ENCODE measurements at places on chromosomes 12 and 14.

DNA sequence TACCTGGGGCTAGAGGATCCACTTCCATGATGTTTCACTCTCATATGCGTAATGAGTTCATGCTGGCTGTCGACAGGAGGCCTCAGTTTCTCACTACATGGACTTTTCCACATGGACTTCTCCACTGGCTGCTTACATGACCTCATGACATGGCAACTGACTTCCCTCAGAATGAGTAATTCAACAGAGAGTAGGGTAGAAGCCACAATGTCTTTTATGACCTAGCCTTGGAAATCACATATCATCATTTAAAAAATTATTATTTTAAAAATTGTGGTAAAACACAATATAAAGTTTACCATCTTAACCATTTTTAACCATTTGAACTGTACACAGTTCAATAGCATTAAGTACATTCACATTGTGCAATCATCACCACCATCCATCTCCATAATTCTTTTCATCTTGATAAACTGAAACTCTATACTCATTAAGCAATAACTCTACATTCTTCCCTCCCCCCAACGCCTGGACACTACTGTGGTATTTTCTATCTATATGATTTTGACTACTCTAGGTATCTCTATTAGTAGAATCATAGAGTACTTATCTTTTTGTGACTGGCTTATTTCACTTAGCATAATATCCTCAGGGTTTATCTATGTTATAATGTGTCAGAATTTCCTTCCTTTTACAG is 144.5 kb downstream of the TGFB3 start:
- DNase-seq = no peak

- DNase-seq = no peak
Measured at GRCh38 chr14:30698463-30698862, 76.3 kb downstream of the SCFD1 start.

- no peak for DNase-seq
Measured at GRCh38 chr14:73785336-73785833, 66.2 kb upstream of the PTGR2 start.

GRCh38 chr12:117298648-117299225 is 62.7 kb downstream of the NOS1 start:
- DNase-seq = no peak

DNA sequence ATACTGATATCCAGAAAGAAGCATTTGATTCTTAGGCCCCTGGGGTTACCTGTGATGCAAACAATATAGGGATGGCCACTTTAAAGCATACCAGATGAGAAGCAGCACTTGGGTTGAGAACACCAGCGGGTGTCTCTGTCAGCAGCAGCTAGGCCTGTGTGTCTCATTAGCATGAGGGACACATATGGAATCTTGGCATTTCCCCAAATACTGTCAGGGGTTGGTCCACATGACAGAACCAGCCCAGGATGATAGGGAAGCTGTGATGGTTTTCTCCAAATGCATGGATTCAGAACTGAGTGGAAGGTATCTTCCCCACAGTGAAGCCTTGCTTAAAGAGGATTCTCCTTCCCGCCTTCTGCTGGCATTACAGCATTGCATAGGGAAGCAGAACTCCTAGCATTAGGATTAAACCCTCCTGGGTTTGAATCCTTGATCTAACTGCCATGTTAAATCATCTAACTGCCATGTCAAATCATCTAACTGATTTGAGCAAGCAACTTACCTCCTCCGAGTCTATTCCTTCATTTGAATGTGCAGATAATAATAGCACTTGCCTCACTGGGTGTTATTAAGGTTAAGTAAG is 111.5 kb upstream of the WSCD2 start:
- no peak for DNase-seq

DNA sequence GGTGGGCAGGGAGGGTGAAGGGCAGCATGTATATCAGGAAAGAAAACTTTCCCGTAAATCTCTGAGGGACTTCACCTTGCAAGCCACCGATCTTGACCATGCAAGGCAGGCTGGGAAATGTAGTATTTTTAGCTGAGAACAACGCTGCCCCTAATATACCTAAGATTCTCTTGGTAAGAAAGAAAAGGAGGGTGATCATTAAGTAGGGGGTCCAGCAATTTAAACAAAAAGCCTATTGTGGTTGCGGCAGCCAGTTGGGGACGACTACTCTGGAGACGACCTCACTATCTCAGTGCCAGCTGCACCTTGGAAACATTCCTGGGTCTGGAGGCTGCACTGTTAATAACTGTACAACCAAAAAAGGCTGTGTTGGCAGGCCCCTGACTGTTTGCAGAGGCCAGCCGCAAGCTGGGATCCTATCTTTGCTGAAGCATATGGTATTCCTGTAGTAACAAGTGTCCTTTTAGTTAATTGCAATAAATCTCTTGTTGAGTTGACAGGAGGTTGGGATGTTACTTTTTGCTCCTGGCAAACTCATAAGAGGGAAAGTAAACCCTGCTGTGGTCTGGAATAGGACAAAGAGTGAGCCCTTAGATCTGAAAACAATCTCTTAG is 6.4 kb downstream of the APOLD1 start:
- no peak for DNase-seq

DNA sequence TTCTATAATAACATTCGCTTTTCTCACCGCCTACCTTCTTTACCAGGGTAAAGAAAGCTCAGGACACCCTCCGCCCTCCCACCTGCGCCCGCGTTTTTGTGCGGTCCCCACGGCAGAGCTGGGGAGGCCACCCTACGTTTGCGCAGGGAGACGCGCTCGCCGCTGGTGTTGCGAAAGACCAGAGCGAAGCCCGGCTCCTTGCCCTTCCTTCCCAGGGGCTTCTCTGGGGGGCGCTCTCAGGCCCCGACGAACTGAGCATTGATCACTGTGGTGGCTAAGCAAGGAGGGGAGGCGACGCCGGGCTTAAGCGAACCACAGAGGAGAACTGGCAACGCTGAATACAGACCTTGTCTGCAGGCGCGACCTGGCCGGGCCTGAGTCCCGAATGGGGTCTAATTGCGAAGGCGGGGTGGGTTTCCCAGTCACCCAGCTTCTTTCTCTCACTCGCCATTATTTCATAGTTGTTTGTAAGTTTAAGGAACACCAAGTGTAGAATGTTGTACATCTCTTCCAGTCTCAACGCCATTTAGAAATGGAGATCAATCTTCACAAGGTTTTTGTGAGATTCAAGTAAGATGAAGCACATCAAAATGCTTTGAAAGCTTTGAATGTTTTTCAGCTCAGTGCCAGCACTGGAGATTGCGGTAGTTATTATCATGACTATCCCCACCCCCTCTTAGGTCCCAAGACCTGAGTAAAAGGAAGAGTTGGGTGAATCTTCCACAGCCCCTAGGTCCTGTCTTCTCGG is 1.7 kb upstream of the NKX2-1 start:
- DNase-seq = no peak

DNA sequence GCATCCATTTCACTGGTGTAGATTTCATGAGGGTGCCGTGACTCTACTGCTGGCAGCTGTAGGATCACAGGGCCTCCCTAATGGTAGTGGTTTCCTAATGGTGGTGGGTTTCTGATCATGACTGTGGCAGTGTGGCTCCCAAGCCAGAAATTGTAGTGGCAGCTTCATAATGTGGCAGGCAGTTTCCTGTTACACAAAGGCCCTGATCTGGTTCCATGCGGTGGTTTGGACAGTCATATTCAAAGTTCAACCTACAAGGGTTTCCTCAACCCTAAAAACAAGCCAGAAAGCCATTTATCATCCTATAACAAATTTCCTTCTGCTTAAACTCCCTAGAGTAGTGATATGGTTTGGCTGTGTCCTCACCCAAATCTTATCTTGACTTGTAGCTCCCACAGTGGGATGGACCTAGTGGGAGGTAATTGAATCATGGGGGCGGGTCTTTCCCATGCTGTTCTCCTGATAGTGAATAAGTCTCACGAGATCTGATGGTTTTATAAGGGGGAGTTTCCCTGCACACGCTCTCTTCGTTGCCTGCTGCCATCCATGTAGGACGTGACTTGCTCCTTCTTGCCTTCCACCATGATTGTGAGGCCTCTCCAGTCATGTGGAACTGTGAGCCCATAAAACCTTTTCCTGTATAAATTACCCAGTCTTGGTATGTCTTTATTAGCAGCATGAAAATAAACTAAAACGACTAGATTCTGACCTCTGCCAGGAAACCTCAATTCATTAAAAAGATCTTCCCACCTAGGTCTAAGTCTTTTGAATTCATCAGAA is 257.1 kb downstream of the EFCAB11 start:
- no peak for DNase-seq

DNA sequence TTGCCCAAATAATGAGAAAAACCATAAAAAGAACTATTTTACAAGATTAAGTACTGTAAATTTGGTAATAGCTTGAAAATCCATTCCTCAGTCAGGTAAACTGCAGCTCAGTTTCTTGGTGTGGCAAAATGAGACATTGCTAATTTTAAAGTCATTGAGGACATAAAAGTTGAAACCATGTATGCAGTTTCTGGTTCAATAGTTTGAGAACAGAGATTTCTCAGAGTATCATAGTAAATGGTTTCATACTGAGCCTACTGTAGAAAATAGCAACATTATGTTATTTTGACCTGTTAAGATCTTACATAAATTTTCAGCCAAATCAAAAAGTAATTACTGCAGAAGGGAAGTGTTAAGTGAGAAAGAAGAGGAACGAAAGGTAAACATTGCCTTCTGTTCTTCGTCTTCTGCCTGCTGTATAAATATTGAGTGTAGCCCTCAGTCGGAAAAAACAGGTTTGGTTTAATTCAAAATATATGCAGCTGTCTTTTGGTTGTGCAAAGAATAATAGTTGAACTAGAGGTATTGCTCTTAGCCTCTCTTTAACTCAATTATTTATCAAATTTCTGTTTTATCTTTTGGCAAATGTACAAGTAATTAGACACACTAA is 119.6 kb downstream of the SYNE2 start:
- no peak for DNase-seq

DNA sequence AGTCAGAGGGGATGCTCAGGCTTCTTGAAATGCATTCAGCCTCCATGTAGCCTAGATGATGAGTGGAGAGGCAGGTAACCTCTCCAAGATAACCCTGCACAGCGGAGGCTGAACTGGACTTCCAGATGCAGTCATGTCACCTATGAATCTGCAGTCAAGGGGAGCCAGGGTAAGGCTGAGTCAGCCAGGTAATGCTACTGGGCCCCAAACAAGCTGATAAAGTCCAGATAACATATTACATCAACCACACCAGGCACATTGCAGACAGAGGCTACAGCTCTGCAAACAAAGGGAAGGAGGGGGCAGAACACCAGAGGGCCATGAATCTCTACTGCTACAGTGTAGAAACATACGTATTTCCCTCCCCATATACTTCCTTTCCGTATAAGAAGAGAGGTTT is 14.0 kb downstream of the RNASE9 start:
- DNase-seq = no peak

GRCh38 chr14:99432485-99432884 is 48.2 kb downstream of the SETD3 start:
- DNase-seq = no peak

Measured in activated CD8-positive, alpha-beta memory T cell treated with anti-CD3 and anti-CD28 coated beads for 1 hour (primary cell).